ENCODE measurements at places on chromosomes 3 and 15.

DNA sequence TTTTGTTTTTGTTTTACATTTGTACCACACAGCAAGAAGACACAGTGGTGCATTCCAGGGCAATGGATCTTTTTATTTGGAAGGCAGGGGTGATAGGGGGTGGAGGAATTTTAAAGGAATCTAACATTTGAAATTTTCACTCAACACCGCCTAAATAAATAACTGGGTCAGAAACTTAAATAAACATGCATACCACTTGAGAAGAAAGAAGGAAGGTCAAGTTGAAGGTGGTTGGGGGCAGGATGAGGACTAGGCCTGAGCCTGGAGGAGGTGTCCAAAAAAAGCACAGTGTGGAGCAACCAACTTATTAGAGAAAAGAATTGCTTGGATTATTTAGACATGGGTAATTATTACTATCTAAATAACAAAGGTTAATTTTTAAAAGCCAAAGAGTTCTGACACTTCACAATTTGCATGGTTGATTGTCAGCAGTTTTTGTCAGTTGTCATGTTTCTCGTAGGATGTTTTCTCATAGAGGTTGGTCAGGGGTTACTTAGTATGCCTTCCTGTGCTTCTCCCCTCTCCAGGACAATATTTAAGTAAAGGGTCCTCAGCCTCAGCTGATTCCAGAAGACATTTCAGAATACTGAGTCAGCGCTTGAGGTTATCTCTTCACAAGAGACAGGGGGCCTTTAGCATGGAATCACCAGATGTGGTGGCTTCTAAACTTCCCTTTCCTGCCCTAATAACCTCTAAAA is 173.7 kb upstream of the SLC2A2 start:
- ATAC-seq = no peak

DNA sequence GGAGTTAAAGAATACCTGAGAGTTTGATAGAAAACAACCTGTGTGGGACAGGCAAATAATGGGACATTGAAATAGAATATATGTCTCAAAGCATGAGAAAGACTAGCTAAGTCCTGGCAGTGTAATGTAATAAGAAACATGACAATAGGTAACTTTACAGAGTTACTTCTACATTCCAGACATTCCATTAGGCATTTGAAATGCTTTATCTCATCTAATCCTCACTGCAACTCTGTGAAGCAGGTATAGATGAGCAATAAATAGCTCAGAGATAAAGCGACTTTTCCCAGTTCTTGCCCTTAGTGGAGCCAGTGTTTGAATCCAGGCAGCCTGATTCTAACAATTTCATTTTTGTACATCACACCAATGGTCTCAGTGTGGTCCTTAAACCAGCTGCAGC is 76.8 kb downstream of the CPNE4 start:
- ATAC-seq = no peak

- no peak for ATAC-seq
These were observed 279.6 kb upstream of the CADM2 start for GRCh38 chr3:84679211-84679610.

DNA sequence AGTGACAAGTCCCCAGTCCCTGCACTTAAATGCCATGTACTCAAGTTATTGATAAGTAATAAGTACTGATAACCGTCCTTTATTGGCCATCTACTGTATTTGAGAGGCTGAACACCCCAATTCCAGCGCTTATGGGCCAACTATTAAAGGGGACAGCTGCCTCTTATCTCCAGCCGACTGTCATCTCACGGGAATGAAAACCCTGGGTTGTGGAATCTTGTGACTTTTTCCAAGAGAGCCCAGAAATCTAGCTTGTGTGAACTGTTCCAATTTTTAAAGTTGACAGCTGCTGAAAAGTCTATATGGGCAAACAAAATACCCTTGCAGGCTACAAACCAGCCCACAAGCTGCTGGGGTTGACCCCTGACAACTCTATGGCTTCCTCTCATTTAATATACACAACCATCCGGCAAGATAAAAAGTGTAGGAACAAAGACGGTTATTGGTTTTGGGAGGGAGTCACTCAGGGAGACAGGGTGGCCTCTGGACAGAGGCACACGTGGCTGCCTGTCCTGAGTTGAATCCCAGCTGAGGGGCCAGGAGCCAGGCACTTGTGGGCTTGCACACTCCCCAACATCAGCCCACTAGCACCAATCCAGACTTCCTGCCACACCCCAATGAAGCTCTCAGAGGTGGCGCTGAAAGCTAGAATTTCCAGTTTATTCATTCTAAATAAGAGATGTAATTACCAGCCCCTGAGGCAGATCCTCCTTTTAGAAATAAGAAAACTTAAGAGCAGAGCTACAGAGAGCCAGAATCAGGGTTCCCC is 16.2 kb downstream of the SPSB4 start:
- ATAC-seq = no peak

DNA sequence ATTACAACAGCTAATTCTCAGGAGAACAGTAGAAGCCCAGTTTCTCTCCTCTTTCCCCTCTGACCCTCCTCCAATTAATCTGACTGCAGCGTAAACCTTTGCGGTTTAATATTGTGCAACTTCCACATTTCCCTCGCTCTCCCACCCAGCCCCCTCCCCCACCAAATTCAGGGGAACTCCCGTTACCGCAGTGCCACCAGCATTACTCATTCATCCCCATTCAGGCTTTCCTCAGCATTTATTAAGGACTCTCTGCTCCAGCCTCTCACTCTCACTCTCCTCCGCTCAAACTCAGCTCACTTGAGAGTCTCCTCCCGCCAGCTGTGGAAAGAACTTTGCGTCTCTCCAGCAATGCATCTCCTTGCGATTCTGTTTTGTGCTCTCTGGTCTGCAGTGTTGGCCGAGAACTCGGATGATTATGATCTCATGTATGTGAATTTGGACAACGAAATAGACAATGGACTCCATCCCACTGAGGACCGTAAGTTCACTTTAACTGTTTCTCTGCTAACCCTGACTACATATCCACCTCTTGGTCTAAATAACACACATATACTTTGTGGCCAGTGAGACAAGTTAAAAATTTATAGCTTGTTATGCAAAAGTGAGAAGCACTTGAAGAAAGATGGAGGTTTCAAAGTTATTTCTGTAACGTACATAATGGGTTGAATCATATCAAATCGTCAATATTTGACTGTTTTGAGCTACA is at the start of gene PTX3:
TSS of gene PTX3 (plus strand) at position 268 of the 709 bp plus-strand sequence. CDS start at position 352, 84 bp downstream.
- ATAC-seq = no peak

DNA sequence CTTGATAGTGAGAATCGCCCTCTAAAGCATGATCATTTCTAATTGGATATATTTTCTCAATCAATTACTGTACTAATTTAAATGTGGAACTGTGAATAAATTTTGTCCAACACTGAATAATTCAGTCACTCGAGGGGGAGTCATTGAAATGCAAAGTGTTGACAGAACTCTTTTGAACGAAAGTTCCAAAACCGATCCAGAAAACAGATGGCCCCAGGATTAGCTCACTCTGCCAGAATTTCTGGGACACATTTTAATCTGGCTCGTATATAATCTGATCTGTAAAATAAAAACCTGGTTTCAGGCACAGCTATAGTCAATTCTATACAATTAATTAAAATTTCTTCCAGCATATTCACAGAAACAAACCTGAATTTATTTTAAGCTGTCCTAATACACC is 580.4 kb downstream of the ROBO1 start:
- no peak for ATAC-seq

GRCh38 chr15:88038261-88038660 is 218.3 kb downstream of the NTRK3 start:
- ATAC-seq = peak; percentile 37

- ATAC-seq = no peak
These were observed 165.5 kb upstream of the MLF1 start for GRCh38 chr3:158405507-158405906.

GRCh38 chr3:149223461-149223820 is 1.8 kb upstream of the CP start:
- no peak for ATAC-seq

DNA sequence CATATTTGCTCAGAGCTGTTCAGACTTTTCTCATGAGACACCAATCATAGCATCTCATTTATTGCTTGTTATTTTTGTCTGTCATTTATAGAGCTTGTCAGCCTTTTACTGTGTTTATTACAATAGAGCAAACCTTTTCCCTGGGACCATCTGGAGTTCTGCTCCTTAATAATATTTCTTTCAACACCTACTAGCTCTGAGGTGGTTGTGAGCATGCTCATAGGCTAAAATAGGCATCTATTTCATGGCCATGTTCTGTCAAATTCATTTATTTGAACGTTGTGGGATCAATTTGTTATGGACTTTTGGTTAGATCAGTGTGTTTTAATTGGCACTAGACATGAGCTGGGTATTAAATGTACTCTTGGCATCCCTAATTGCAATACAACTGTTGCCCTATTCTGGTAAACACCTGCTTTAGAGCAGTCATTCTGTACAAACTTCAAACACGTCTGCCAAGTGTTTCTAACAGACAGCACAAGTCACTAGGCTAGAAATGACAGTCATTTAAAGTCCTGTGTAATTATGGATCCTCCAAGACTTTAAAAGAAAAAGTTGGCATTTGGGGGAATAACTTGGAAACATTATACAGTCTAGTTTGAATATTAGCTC is 766.3 kb downstream of the ZNF385D start:
- no peak for ATAC-seq

- ATAC-seq = no peak
These were observed 41.4 kb downstream of the PGPEP1L start for GRCh38 chr15:98966091-98966787.
